ENCODE measurements at places on chromosomes 3 and 15.
A peak's percentile ranks its signal among the peaks of the same experiment; 100 is the strongest.

DNA sequence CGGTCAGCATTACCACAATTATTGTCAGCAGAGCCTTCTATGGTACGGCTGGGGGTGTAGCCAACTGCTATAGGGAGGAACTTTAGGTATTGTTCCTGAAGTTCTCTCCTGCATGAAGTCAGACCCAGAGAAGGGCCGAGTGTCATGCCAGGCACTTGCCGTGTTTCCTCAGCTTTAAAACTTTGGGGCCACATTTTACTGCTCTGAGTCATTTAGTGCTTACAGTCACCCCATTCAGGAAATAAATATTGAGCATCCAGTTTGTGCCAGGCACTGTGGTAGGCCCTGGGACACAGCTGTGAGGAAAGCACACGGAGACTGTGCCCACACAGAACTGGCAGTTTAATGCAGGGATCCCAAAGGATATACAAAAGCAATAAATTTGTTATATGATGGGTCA is 54.5 kb upstream of the APEH start:
- no peak for DNase-seq

DNA sequence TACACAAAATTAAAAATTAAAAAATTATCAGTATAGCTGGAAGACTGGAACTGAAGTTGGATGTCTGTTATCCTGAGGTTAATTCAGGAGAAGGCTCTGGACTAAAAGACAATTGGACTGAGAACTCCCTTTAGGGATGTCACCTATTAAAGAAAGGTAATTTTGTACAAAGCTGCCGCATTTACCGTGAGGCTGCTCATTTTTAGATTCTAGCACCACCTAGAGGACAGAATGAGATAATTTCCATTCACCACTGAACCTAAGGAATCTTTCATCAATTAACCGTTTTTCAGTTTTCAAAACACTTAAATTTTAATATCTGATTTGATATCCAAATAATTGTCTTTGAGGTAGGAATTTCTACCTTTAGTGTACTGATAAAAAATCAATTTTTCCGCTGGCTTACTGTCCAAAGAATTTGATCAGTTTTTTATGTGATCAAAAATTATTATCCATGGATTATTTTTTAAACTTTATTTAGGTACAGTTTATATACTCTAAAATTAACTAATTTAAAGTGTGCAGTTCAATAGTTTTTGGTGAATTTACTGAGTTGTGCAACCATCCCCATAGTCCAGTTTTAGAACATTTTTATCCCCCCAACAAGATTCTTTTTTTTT is 106.7 kb upstream of the TNIK start:
- peak; percentile 39 for DNase-seq

GRCh38 chr3:17833786-17834559 is 91.5 kb upstream of the TBC1D5 start:
- no peak for DNase-seq

- no peak for DNase-seq
These were observed 25.3 kb upstream of the ARHGEF26 start for GRCh38 chr3:154095832-154096421.

DNA sequence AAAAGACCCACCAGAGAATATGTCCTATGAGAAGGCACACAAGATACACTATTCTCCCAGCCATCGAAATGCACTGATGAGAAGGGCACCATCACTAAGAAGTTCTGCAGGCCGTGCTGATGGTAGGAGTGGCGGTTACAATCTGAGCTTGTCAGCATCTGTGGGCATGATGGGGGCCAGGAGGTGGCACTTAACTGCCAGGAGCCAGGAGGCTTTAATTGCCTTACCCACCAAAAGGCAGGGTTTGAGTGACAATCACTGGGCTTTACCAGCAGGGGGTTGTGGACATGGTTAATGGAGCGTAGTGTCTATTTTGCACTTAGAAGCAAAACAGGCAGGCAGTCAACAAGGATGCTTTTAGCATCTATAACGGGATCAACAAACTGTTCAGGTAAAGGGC is 16.0 kb upstream of the SQOR start:
- DNase-seq = no peak

GRCh38 chr3:78660957-78661356 is 1106.8 kb downstream of the ROBO1 start:
- no peak for DNase-seq

DNA sequence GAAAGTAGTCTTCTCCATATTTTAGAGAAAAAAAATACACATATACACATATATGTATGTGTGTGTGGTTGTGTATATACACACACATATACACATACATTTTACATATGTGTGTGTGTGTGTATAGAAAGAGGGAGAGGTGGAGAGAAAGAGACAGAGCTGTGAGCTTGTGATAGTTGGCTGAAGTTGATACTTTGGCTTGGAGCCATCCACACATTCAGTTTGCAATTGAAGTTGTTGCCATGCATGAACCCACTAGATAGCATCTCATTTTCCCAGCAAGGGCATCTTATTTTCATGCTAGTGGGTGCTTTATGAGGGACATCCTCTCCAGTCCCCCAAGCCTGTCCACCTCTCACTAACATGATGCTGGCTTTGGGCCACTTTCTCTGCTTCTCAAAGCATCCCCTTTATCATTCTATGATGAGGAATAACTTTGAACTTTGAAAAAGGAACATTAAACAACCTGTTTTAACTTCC is 228.6 kb downstream of the ZNF621 start:
- DNase-seq = no peak

GRCh38 chr3:133840767-133841166 is 35.2 kb downstream of the SRPRB start:
- no peak for DNase-seq

DNA sequence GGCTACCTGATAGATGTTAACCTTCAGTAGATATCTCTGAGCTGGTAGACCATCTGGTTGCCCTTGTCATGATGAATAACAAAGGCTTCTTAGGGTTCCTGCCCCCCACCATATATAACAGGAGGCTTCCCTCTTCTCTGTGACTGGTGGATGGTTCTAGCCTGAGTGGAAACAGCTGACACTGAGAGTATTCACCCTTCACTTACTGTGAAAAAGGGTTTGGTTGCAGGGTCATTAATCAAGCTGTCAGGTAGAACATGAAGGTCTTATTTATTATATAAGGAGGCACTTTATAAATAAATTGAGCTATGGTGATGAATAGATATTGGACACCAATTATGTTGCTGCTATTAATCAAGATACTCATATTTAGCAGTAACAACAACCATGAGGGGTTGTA is 58.6 kb downstream of the CACNA2D3 start:
- DNase-seq = no peak

- no peak for DNase-seq
These were observed 130.6 kb downstream of the IGF1R start for GRCh38 chr15:98778960-98779359.

DNA sequence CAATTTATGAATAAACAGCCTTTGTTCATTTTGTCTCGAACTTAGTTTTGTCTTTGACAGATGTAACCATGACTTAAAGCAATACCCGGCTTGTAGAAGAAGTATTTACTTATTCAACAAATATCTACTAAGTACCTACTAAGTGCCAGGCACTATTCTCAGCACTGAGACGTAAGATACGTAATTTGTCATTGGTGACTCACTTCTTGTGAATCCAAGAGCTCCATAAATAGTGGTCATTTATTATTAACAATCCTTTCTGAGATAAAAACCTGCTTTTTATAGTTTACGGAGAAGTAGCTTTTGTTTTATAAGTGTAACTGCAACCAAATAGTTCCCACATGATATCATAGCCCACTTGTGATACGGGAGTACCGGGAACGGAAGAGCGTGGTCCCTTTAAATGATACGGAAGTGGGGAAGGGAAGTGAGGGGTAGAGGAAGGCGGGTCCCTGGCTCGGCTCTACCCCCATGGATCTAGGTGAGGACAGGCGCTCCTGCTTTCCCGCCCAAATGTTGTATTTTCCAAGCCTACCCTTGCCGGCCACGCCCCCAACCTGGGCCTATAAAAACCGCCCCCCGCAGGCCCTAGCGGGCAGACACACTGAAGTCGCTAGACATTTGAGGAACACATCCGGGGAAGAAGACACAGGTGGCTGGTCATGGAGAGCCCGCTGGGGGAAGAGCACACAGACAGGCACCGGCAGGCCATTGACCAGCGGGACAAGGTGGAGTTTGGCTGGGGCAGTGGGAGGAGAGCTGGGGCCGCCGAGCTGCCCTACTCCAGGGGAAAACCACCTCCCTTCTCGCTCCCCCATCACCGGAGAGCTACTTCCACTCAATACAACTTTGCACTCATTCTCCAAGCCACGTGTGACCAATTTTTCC is at the start of gene SAMMSON:
SAMMSON (plus strand) TSS at position 594 of the 888 bp plus-strand sequence.
- DNase-seq = no peak

GRCh38 chr3:169562988-169563774 is 100.3 kb downstream of the MECOM start:
- DNase-seq = no peak

DNA sequence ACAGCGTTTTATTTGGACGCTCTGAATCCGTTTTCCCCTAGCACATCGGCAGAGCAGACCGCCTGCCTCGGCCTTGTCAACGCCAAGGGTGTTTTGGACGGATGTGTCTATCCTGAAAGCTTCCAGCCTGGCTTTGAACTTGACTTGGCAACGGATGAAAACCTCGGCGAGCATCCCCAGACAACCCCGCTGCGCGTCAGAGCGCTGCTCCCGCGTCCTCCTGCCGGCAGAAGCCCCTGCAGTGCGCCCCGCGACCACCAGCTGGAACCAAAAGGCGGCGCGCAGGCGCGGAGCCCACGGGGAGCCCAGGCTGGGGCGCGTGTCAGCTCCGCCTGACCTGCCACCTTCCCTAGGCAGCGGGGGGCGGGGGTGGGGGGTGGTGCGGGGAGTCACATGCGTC is 26.2 kb upstream of the ARL8B start:
- peak; percentile 1 for DNase-seq

- no peak for DNase-seq
These were observed 289.3 kb downstream of the SHOX2 start for GRCh38 chr3:157816896-157817295.

GRCh38 chr15:74653426-74654102 is 37.9 kb downstream of the CLK3 start:
- no peak for DNase-seq

DNA sequence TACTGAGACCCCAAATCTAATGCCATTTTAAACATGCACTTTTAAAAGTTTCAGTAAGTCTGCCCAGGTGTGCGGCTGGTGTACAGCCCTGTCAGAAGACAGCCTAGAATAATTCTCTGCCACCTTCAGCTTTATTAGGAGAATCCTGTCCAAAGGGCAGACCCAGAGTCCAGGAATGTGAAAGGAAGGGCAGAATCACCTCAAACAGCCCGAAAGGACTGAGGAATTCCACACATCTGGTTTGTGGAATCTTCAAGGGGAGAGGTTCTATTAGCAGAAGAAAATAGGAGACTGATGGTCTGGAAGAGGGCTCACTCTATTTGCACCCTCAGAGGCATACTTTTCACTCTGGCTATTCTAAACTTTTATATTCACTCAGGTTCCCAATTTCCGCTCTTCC is 46.6 kb downstream of the TYRO3 start:
- DNase-seq = no peak

DNA sequence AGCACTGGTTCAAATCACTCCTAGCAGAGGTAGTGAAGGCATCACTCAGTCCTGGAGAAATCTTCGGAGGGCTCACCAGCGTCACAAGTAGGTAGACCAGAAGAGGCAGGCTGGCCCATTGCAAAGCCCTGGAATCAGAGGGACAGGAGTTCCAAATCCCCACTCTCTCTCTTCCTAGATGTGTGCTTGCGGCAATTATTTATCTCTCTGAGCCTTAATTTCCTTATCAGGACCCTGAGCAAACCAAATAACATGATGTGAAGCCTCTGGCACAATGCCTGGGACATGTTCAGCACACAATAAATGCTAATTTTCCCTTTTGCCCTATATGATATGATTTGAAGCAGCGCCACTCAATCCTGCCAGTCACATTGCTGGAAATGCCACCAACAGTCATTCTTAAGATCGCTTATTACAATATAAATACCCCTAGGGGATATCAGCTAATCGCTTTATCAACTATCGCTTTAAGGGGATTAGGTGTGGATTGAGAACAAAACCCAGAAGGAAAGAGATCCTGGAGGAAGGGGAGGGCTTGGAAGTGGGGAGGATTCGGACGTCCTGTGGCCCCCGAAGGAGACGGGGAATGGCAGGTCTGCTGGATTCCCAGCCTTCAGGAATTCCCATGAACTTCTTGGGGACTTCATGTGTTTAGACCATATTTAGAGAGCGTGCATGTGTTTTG is 59.5 kb upstream of the TSEN2 start:
- no peak for DNase-seq

- no peak for DNase-seq
These were observed 408.4 kb downstream of the AGBL1 start for GRCh38 chr15:86488046-86488445.

DNA sequence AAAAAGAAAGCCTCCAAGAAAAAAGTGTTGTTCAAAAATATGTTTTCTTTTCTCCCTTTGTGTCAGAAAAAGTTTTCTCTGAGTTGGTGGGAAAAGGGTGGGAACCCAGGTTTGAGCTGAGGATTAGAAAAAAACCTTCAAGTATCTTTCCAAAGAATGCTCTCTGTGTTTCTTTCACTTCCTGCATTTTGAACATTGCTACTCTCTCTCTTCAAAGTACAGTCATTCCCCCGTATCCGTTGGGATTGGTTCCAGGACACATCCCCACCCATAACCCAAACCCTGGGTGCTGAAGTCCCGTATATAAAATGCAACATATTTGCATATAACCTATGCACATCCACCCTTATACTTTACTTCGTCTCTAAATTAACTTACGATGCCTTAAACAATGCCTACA is 139.6 kb downstream of the TMCO5A start:
- no peak for DNase-seq

DNA sequence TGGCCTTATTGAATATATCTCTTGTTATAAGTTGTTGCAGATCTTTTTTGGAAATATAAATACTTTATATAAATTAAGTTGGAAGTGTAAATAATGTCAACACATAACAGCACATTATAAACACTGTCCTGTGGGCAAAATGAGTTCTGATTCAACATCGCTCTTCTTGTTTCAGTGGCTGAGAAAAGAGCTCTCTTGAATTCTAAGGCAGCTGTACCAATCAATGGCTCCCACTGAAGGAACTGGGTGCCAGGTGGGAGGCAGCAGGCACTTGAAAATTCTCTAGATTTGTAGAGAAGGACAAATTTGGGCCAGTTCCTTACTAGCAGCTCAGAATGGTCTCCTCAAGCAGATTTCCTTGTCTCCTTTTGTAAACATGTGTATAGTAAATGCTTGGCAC is 45.6 kb downstream of the CHST2 start:
- DNase-seq = no peak

- DNase-seq = no peak
These were observed 73.6 kb upstream of the SNTN start for GRCh38 chr3:63578858-63579257.

GRCh38 chr3:197589545-197589944 is 33.8 kb upstream of the BDH1 start:
- DNase-seq = no peak
